ENCODE measurements at places on chromosomes 1 and 21.

DNA sequence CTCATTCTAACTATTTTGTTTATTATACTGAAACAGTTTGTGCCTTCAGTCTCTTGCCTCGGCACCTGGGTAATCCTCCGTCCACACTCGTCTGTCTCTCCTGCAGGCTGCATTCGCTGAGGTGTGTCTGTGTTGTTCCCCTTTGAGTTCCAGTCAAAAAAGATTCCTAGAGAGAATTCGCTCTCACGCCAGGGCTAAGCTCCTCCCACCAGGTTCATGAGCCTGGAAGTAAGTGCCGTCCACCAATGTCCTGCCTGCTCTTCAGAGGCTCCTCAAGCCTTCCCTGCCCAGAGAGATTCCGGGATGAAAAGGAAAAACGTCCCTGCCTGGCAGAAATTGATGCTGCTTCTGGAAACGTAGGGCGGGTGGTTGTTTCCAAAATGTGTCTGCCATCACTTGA lies 12.9 kb downstream of the KIAA2013 start:
- no peak for DNase-seq

GRCh38 chr1:214259353-214259977 lies 21.5 kb upstream of the SMYD2 start:
- no peak for DNase-seq

DNA sequence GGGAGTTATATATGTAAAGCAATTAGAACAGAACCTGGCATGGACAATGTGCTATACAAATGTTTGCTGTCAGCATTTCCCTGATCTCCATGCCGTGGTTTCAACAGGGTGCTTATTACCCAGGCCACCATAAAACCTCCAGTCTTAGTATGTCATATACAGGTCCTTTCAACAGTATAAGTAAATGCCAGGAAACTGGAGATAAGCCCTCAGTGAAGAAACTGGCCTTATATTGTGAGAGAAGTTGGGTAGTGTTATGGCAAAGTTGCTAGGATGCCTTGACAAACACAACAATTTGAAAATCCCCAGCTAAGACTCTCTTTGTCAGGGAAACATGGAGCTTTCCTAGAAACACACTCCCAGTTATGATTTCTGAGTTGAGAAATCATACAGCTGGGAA lies 850.2 kb upstream of the ADAMTS5 start:
- DNase-seq: no peak

- no peak for DNase-seq
Measured at GRCh38 chr21:32424191-32424535, 11.7 kb downstream of the EVA1C start.

GRCh38 chr1:214506972-214507431 lies 44.4 kb downstream of the PTPN14 start:
- no peak for DNase-seq

- no peak for DNase-seq
Measured at GRCh38 chr1:163999131-163999530, 559.9 kb upstream of the PBX1 start.

DNA sequence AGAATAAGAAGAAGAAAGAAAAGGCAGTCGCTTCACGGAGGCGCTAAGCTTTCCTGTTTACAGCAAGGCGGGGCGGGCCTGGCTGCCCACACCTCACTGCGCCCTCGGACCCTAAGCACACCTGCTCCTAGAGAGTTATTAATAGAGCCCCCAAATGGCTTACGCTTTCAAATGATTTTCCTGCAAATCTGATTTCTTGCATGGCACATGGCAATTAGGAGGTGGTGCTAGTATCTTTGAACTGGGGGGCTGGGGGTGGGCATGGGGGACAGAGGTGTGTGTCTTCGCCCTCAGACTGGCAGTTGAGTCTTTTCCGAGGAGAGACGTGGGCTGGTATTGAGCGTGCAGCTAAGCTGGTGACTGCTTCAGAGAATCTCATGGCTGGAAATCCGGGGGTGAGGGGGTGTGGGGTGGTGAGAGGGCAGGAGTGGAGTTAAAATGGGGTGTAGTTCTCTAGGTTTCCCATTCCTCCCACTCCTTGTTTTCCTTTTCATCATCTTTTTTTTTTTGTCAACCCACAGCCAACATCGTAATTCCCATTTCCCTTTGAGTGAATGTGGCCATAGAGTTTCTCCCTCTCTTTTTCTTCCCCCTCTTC lies 1.3 kb downstream of the S1PR1 start:
- DNase-seq: no peak

DNA sequence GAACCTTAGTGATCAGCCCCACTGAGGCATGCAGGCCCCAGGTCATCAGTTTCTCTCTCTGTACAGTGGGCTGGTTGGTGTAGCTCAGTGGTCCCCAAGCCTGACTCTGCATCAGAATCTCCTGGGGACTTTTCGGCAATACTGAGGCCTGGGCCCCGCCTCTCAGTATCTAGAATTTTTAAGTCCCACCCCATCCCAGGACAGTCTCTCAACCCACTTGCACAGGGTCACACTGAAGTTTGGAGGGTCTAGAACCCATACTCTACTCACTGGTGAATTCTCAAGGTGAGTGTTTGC lies 216.4 kb downstream of the MATN1 start:
- no peak for DNase-seq

DNA sequence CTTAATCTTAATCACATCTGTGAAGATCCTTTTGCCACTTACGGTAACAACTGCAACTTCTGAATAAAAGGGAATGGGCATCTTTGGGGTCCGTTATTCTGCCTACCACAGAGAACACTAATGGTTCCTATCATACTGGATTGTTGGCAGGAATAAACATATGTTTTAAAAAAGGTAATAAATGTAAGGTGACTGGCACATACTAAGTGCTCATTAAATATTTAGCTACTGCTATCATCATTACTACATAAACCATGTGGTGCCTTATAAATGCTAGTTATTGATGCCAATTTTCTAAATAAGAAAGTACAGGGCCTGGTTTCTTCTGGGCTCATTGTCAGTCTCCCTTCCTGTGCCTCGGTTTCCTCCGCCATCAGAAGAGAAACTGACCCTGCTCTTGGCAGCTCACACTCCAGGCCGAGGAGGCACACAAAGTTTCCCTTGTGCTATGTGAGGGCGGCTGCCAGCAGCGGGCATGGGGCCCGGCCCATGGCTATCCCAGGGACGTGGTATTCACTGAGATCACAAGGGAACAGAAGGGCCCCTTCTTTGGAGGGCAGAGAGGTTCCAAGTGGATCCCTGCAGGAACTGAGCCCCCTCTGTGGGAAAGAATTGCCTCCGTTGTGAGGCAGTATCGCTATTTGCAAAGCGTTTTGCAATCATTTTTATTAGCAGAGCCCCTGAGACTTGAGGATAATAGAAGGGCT lies 26.2 kb downstream of the NAV1 start:
- DNase-seq: no peak

GRCh38 chr1:87683196-87683956 lies 354.7 kb downstream of the LMO4 start:
- DNase-seq: no peak

- no peak for DNase-seq
Measured at GRCh38 chr21:41387042-41387819, 25.4 kb downstream of the MX2 start.

- no peak for DNase-seq
Measured at GRCh38 chr1:53176452-53177208, 20.0 kb upstream of the CPT2 start.

DNA sequence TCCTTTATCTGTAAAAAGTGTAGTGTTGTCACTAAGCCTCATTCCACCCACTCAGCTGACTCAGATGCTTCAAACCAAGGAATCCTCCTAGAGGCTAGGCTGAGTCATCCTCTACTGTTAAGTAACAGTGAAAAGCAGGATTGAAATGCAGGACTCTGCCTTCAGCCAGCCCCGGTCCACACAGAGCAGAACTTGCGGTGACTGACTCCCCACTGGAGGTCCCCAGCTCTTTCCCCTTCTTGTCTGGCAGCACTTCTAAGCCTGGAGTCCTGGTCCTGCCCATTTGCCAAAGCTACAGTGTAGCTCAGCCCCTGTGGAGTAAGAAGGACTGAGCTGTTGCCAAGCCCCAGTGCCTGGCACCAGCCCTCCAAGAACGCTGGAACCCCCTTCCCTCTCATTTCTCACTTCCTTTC lies 1.7 kb downstream of the RAB7B start:
- no peak for DNase-seq

DNA sequence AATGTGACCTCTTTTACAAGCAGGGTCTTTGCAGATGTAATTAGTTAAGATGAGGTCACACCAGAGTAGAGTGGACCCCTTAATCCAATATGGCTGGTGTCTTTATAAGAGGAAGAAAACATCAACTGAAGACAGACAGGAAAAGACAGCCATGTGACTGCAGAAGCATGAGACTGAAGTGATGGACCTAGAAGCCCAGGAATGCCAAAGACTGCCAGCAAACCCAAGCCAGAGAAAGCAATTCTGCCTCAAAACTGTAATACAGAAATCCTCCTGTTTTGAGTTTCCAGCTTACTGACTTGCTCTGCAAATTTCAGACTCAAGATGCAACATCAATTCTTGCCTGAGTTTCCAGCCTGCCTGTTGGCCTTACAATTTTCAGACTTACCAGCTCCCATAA lies 17.3 kb downstream of the ENAH start:
- DNase-seq: no peak

DNA sequence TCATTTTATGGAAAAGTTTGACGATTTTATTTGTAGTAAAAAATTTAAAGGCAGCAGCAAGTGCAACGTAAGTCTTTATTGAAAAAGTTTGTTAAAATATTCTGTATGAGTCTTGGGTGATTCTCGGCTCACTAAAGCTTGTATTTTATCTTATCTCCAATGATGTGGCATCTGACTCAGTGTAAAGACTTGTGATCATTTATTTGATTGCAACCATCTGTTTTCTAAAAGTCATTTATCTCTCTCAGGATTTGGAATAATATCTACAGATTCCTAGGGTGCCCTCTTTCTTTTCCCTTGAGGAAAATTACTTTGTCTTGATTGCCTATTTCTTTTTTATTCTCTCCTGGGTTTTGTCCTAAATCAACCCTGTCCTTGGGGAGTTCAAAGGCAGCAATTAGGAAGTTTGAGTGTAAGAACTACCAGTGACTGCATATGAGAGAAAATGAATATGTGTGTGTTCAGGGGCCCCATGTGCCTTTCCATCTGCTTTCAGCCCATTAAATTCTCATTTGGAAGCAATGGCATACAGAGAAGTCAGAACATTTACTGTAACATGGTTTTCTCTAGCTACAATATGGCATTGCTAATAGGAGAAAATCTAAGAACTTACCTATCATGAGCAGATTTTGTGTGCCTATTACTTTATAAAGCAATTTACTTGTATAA lies 575.0 kb upstream of the CHRM3 start:
- no peak for DNase-seq

DNA sequence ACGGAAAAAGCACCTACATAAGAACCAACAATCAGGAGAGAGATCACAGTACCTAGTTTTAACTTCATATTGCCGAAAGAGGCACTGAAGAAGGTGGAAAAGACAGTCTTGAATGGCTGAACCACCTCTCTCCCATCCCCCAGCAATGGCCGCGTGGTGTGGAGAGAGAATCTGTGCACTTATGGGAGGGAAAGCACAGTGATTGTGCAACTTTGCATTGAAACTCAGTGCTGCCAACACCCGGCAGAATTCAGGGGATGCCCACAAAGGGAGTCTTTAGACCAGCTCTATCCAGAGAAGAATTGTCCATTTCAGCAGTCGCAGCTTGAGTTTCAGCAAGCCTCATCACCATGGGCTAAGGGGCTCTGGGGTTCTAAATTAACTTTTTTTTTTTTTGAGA lies 186.3 kb upstream of the USP25 start:
- DNase-seq: no peak

GRCh38 chr1:63688302-63688890 lies 85.4 kb upstream of the ROR1 start:
- no peak for DNase-seq

GRCh38 chr1:47582891-47583608 lies 145.2 kb downstream of the FOXD2 start:
- no peak for DNase-seq

DNA sequence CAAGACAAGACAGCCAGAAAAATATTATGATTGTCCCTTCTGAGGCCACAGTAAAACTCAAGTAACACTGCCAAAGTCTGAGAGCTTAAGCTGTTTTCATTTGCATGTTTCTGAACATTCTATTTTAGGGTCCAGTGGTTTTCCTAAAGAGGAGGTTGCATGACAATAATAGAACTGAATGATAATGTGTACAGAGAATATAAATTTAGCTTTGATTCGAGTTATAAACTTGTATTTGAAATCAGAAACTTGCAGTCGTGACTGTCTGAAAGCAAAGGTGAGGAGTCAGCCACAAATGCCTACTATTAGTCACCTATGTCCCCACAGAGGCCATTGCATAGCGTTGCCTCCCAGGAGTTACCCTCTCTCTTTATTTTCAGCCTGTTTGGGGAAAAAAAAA lies 363.1 kb upstream of the ADGRL2 start:
- no peak for DNase-seq

GRCh38 chr1:116165572-116165971 lies 54.4 kb downstream of the MAB21L3 start:
- no peak for DNase-seq

DNA sequence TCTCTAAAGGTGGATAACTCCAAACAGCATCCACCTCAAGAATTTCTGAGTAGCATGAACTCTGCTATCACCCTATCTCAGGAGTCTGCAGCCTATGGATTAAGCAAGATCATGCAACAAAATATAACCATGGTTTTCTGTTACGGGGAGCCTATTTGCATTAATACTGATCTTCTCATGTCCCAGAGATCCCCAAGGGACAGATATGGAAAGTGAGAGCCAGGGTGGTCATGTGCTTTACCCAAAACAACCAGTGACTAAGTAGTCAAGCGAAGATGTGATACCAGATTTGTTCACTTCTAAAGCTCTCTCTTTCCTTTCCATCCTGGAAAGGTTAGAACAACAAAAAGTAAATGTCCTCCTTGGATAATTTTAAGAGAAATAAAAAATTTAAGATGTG lies 125.1 kb downstream of the PRRX1 start:
- DNase-seq: no peak

- DNase-seq: no peak
Measured at GRCh38 chr1:157077394-157077793, 22.2 kb downstream of the ETV3L start.

DNA sequence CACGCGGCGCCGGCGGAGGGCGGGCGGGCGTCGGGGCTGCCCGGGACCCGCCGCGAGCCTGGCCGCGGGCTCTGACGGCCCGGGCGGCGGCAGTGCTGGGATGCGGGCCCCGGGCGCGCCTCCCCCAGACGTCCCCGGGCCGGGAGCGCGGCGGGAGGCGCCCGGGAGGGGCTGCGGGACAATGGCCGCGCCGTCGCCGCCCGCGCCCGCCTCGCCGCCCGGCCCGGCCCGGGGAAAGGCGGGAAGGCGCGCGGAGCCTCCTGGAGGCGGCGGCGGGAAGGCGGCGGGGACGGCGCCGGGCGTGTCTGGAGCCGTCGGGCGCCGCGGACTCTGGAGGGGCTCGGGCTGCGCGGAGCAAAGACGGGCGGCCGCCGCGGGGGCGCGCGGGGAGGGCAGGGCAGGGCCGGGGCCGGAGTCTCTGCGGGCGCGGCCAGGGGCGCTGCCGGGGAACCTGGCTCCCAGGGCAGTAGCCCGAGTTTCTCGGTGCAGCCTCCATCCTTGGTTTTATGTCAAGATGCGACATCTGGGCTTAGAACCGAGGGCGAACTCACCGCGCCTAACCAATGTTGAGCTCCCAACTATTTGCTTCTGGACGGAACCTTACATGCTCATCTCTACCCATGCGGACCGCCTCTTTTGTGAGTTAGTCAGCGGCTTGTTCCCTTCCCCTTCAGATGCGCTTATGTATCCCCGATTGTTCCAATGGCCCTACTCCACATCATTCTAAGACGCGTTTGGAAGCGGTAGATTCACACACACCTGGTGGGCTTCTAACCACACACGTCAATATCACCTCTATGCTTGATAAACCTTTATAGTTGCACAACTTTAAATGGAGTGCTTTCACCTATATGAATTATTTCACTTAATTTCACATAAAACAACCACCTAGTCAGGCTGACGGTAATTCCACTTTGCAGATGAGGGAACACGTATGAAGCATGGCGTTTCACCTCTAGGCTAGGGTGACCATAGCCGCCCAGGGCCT lies 651 bp downstream of the ZBTB8A start:
- DNase-seq: no peak
